ENCODE measurements at places on chromosomes 16 and 17. TPM values are rescaled to one million over a fixed set of nuclear protein-coding genes. Genes with fewer than 3 reads are reported as not detected.

GRCh38 chr17:21025451-21025850 lies 17.4 kb downstream of the USP22 start:
- no peak for DNase-seq

CBX8 gene
- polyA plus RNA-seq, result 1.5 TPM

GRCh38 chr17:32116937-32117336 lies 25.4 kb upstream of the RHOT1 start:
- no peak for DNase-seq

DNA sequence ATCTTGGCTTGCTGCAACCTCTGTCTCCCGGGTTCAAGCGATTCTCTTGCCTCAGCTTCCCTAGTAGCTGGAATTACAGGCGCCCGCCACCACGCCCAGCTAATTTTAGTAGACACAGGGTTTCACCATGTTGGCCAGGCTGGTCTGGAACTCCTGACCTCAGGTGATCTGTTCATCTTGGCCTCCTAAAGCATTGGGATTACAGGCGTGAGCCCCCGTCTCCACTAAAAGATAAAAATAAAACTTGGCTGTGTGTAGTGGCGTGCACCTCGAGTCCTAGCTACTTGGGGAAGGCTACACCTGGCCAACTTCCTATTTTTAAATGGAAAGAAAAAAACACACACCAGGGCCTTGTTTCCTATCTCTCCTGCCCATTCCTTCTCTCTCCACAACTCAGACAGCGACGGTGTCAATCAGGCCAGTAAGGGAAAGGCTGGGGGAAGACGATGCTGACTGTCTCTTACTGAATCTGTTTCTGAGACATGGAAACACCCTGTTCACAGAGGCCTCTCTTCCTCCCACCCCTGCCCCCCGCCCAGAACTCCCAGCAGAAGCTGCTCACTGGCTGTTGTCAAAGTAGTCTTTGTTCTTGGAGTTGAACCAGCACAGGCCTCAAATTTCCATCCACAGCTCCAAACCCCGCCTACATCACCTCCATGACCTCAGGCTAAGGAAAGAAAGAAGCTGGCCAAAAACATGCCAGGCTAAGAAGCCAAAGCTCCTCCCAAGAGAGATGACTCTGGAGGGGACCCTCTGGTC lies 96.6 kb downstream of the NXN start:
- DNase-seq, result no peak

ALOX15 gene
- polyA plus RNA-seq, result not detected

GRCh38 chr17:574061-574460 lies 140.6 kb downstream of the VPS53 start:
- DNase-seq, result no peak

NUPR1 gene
- polyA plus RNA-seq, result 108 TPM

TLCD1 gene
- 11.8 TPM for polyA plus RNA-seq

DNA sequence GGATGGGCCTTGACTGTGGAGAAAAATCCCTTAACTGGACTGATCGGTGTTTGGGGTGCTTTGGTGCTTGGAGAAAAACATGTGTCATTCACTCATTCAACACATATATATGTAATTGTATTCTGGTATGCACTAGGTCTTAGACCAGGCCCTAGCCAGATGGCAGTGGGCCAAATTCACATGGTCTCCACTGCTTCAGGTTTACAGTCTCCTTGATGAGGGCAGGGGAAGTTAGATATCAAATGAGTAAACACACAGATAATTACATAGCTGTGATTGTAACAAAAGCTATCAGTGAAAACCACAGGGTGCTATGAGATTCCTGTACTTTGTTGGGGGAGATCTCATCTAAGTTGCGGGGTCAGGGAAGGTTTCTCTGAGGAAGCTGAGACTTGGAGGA lies 78.8 kb downstream of the WWP2 start:
- no peak for DNase-seq

DNA sequence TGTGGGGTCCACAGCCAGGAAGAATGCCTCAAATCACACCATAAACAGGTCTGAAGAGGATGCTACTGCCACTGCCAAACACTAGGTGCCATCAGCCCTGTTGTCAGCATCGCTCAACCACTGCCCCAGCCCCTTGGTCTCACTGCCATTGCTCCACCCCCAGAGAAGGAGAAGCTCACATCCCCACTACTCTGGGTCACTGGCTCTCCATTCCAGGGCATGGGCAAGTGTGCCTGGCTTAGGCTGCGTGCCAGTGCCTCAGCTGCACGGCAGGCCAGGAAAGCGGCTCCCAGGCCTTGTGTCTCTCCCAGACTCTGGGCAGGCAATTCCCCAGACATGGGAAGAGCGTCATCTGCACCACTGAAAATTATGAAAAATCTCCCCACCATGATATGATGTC lies 1.2 kb upstream of the IGSF6 start:
- DNase-seq, result no peak

EPX gene
- polyA plus RNA-seq, result not detected

All from AG04450 (cell line).